ENCODE measurements at places on chromosomes 12 and 14.
A peak's percentile ranks its signal among the peaks of the same experiment; 100 is the strongest.

DNA sequence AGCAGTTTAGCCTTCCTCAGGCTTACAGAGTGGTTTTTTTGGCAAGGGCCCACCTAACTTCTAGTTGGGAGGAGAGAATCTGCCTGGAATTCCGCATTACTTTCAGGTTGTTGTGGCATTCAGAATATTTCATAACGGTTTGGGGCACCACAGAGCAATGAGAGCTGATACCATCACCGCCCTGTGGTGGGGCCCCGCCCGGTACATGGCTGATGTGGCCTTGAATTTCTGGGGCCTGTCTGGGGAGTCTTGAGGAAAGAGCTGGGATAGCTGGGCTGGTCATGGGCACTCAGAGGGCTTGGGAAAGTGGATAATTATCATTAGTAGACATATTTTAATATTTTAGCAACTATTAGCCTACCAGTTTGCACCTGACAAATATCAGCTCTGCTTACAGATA lies 4.2 kb downstream of the TESPA1 start:
- DNase-seq: no peak

GRCh38 chr12:72057330-72057914 lies 118.8 kb downstream of the TPH2 start:
- DNase-seq: no peak

DNA sequence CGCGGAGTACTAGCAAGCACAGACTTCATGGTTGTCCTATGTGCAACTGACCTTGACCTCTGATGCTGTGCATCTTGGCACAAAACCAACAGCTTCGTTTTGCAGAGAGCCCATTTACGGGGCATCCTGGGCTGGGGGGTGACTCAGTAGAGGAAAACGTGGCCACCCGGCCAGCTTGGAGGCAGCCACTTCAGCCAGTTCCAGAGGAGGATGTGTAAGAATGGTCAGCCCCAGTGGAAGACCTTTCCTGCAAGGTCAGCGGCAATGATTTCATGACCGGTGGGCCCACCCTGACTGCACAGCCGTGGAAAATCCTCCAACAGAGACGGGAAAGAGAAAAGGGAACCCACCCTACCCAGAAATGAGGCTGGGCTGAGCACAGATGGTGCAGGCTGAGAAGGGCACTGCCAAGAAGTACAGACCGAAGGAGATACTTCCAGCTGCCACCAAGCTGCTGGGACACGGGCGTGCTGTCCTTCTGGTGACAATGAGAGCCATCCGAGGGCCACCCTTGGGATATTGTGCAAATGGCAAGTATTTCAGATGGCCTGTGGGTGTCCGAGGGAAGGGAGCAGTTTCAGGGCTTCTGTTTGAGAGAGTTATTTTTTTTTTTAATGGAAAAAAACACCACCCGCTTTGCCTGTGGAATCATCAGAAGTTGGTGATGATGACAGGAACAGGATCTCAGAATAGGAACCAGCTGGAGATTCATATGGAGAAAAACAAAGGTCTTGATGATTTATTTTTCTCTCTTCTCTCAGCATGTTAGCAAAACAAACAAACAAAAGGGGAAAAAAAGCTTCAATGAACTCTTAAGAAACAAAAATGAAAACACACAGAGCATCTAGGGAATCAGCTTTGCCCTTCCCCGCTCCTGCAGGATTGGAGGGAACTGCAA lies 120.2 kb upstream of the RFLNA start:
- no peak for DNase-seq

DNA sequence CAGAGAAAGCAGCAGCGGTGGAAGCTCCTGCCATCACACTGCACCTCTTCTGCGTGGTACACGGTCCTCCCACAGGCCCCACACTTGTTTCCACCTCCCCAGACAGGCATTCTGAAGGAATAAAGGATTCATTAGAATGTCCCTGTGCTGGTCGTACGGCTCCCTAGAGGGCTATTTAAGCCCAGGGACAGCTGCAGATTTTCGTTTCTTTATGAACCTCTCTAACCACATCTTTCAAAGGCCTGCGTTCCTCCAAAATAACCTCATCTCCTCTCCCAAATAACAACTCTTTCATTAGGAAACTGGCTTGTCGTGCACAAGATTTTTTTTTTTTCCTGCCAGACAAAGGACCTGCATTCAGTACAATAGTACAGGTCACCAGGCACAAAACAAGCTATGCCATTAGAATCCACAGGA lies 12.7 kb downstream of the CSRP2 start:
- no peak for DNase-seq

DNA sequence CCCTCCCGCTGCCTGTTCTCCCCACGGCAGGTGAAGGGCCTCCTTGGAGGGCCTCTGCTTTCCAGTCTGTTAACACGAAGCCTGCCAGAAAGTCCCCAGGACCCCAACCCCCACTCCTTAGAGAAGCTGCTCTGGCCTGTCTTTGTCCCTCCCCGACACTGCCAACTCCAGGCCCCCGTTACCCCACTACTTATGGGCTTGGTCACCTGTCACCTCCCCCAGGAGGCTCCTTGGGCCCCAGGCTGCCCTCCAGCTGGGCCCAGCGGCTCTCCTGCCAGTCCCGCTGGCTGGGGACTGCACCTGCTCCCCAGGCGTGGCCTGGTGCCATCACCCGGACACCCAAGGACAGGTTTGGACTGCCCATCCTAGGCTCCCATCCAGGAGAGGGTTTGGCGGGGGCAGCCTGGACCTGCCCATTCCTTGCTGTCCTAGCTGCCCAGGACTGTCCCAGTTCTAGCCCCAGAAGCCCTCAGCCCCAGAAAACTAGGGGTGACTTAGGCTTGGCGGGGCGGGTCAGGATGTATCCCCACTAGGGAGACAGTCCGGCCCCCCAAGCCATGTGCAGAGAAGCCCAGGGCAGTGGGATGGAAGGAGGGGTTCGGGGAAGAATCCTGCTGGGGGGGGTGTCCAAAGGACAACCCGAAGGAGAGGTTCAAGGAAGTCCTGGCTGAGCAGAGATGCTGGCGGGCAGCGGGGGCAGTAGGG lies 155.7 kb upstream of the C14orf180 start:
- DNase-seq: no peak

GRCh38 chr12:2641207-2641606 lies 153.6 kb upstream of the FKBP4 start:
- no peak for DNase-seq

GRCh38 chr14:61277784-61278183 lies 3.4 kb downstream of the TMEM30B start:
- no peak for DNase-seq

- no peak for DNase-seq
Measured at GRCh38 chr12:19458733-19459132, 19.4 kb downstream of the AEBP2 start.

- no peak for DNase-seq
Measured at GRCh38 chr12:117162633-117163032, 27.6 kb downstream of the FBXO21 start.

DNA sequence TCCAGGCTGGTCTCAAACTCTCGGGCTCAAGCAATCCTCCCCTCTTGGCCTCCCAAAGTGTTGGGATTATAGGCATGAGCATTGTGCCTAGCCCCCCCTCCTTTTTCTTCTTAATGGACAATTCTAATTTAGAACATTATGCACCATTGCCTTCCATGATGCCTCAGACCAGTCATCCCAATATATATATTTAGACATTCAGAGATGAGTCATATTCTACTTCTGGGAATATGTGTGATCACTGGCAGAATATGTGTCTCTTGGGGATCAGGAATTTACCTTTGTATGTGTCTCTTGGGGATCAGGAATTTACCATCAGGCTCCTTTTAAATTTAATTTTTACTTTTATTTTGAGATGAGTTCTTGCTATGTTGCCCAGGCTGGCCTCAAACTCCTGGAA lies 7.5 kb upstream of the CCDC177 start:
- DNase-seq: no peak

DNA sequence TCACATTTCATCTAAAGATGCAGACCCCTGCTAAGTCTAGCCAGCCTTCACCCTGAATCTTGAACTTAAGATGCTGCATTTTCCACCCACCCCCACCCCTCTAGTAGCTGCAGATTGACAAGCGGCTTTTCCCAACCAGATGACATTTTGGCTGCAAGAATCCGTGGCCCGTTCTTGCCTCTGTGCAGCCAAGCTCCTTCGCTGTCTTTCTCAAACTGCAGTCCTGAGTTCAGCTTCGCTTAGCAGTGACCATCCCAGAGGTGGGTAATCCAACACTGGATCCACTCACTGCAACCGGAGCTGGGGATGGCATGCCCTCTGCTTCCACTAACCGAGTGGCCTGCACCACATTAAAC lies 765 bp upstream of the NFYB start:
- DNase-seq: peak; percentile 14

- no peak for DNase-seq
Measured at GRCh38 chr12:70248876-70249275, 5.6 kb downstream of the CNOT2 start.

- DNase-seq: no peak
Measured at GRCh38 chr14:50002926-50003212, 110.0 kb downstream of the ARF6 start.

DNA sequence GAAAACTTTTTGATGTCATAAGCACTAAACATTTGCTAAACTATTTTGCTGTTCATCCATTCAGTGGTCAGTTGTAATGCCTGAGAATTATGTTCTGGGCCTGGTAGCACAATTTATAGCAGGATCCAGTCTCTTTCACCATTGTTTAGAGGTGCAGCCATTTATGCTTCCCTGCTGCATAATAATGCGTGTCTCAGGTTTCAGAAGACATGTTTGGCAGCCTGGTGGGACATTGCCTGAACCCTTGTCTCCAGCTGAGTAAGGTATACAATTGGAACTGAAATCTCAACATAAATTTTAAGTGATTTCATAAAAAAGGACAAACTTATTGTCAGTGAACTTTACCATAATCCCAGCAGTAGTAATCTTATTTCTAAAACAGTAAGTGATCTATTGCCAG lies 94.8 kb downstream of the POLR3B start:
- DNase-seq: no peak

DNA sequence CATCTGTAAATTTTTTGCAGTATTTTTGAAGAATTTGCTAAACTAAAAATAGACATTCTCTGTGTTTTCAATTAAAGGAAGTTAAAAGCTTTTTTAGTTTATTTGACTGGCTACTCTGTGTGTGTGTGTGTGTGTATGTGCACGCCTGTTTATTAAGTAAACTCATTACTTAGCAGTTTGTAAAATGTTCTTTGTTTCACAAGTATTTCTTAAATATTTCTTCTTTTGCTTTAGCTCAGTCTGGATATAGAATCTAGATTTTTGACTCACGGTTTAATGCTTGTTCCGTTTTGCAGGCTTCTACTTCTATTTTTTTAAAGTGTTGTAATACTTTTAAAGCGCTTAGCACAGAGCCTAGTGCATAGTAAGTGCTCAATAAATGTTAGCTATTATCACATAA lies 46.5 kb upstream of the KCNMB4 start:
- no peak for DNase-seq

GRCh38 chr12:44036875-44037443 lies 201.1 kb downstream of the TMEM117 start:
- no peak for DNase-seq

DNA sequence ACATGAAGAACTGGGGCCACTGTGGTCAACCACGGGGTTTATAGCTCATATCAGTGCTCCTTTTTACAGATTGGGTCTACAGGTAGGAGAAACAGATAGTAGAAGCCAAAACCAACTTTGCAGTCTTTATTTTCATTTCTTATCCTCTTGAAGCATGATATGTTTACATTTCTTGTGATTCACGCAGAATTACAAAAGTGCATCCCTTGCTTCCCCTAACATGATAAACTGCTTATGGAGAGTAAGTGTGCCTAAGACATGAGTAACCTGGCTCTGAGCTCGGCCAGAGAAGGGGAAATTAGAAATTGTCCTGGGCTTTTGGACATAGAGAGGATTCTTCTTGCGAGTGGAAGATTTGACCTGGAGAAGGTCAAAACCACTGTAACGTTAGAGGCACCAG lies 18.4 kb downstream of the PWP1 start:
- DNase-seq: no peak

GRCh38 chr12:47817272-47818006 lies 2.3 kb downstream of the HDAC7 start:
- no peak for DNase-seq

- DNase-seq: peak; percentile 45
Measured at GRCh38 chr14:74531467-74531866, 37.9 kb downstream of the ISCA2 start.

DNA sequence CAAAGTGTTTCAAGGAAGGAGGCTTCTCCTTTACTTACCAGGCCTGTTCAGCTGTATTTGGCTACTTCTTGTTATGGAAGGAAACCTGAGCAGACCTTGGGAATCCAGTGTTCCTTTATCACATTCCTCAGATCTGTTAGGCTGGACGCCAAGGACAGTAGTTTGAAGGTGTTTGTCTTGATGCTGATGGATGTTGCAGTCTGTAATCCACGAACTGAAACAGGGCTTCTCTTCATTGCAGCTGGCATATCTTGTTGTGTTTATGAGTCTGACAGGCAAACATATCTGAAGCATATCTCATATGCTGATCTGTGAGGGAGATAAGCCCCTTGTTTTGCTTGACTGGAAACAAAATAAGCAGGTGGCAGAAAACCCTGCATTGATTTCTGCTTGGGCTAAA lies 904.3 kb downstream of the NRXN3 start:
- DNase-seq: no peak

GRCh38 chr14:78005325-78005724 lies 164.8 kb upstream of the NRXN3 start:
- no peak for DNase-seq

GRCh38 chr14:92657457-92658142 lies 90.8 kb downstream of the LGMN start:
- DNase-seq: peak; percentile 33

DNA sequence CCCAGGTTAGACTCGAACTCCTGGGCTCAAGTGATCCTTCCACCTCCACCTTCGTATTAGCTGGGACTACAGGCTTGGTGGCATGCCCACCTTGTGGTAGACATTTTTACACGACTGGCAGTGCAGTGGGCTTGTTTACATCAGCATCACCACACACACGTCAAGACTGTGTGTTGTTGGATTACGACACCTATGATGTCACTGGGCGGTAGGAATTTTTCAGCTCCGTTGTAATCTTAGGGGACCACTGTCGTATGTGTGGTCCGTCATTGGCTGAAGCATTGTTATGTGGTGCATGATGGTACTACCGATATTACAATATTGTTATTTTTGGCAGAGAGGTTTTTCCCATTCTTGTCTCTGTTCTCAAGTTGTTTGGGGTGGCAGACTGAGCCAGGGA lies 50.7 kb downstream of the TSPAN9 start:
- no peak for DNase-seq

GRCh38 chr12:95303476-95303875 lies 85.9 kb downstream of the VEZT start:
- DNase-seq: no peak

GRCh38 chr14:69054030-69054429 lies 74.9 kb upstream of the ACTN1 start:
- no peak for DNase-seq

GRCh38 chr12:62599854-62600437 lies 133.3 kb downstream of the MON2 start:
- no peak for DNase-seq

DNA sequence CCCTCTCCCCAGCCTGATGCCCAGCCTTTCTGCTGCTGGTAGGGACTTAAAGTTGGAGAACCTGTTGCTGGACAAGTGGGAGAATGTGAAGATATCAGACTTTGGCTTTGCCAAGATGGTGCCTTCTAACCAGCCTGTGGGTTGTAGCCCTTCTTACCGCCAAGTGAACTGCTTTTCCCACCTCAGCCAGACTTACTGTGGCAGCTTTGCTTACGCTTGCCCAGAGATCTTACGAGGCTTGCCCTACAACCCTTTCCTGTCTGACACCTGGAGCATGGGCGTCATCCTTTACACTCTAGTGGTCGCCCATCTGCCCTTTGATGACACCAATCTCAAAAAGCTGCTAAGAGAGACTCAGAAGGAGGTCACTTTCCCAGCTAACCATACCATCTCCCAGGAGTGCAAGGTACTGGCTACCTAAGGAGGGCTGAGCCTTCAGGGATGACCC lies 1.6 kb downstream of the TSSK4 start:
- DNase-seq: no peak

- no peak for DNase-seq
Measured at GRCh38 chr14:99037777-99038430, 234.1 kb downstream of the BCL11B start.
